Anterior cingulate cortex (tissue), 58 donors: ENCODE measurements at places on chromosomes 1 and 21.

GRCh38 chr1:243970077-243970476 is 81.0 kb upstream of the ZBTB18 start:
- no peak for DNase-seq

GRCh38 chr1:231059566-231060193 is 19.6 kb upstream of the FAM89A start:
- DNase-seq, result no peak

- DNase-seq, result no peak
Measured at GRCh38 chr1:22749919-22750684, 39.5 kb downstream of the EPHB2 start.

DNA sequence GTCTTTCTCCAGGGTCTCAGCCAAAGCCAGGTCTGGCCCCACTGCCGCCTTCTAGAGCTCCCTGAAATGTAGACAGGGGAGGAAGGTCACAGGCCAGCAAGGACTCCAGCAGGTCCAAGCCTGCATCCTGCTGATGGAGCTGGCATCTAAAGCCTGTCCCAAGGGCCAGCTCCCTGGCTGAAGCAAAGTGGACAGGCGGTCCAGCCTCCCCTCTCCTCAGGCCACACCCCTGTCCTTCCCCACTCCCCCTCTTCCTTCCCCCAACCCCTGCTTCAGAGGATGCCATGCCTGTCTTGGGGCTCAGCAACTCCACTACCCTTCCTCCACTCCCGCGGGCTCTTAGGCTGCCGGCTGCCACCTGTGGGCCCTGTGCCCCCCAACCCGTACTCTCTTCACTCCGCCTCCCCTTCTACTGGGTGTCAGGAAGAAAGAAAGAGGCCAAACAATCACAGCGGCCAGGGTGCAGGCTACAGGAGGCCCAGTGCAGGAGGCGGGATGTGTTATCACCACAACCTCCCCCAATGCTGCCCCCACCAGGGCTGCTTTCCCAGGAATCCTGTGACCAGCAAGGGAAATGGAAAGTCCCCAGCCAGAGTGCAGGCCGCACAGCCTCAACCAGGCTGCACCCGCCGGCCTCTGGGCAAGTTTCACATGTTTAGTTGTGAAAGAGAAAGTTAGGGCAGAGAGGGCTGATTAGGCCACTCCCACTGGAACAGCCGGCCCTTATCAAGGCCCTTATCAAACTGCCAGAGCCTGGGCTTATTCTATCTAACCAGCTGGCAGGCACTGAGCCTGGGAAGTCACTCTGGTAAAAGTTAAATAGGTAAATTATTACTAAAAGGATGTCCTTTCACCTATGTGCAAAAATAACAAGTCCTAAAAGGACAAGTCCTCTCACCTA is 34.1 kb downstream of the ACOT7 start:
- DNase-seq, result no peak

DNA sequence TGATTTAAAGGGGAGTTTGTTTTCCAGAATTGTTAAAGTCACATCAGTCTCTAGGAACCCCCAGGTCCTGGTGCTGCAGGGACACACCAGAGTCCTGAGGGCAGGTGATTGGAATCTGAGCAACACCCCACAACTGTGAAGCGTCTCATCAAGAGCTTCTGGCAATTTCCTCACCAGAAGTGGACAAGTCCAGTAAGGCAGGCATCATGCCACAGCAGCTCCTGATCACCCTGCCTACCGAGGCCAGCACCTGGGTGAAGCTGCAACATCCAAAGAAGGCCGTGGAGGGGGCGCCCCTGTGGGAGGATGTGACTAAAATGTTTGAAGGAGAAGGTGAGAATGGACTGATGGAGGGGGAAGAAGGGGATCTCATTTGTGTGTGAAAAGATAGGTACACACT is 2.1 kb downstream of the ZFP69 start:
- no peak for DNase-seq

GRCh38 chr21:35336534-35336933 is 287.4 kb upstream of the RUNX1 start:
- DNase-seq, result no peak

DNA sequence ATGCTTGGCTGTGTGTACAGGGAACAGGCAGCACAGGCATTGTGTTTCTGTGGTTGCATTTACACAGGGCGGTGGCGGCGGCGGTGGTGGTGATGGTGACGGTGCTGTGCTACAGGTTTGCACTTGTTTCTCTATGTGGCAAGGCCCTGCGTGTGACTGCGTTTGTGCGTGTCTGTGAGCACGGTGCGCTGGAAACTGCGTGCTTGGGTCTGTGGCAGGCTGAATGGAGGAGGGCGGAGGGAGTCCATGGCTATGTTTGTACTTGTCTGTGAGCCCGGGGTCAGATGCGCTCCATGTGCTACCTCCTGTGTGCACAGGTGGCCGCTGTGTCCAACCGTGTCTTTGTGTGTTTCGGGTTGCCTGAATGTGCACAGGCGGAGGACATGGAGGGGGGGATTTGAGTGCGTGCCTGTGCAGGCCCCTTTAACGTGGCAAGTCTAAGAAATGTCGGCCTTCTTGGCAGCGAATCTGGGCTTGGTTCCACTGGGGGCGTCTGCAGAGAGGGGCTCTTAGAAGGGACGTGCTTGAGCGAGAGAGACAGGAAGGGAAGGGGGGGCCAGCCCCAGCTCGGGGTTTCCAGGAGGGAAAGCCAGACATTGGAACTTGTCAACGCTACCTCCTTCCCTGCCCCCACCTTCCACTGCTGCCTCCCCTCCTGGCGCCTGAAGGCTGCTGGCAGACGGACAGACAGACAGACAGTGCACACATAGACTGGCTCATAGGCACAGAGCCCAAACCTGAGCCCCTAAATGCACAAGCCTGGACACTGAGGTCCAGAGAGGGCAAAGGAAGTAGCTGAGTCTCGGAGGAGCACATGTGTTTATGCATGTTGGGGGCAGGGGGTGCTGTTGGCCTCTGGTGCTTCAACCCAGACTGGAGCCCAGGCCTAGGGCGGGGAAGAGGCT is 32.7 kb upstream of the WASF2 start:
- DNase-seq, result peak; percentile 64

DNA sequence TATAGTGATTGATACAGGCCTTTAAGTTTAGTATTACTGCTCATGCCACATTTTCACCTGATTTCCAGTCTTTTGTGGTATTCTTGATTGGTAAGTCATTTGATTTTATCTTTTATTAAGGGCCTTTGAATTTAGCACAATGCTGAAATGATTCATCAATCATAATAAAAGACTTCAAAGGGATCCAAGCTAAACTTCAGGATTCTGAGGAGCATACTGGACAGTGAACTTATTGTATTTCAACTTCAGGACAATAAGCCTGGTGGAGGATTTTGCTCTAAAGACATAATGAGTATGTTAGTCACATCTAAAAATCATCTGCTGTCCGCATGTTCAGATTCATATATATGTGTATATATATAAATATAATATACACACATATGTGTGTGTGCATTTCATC is 233.3 kb downstream of the SETD4 start:
- no peak for DNase-seq

- no peak for DNase-seq
Measured at GRCh38 chr1:76940571-76941335, 73.5 kb downstream of the ST6GALNAC5 start.

GRCh38 chr1:155473151-155473821 is 89.3 kb downstream of the ASH1L start:
- DNase-seq, result no peak

DNA sequence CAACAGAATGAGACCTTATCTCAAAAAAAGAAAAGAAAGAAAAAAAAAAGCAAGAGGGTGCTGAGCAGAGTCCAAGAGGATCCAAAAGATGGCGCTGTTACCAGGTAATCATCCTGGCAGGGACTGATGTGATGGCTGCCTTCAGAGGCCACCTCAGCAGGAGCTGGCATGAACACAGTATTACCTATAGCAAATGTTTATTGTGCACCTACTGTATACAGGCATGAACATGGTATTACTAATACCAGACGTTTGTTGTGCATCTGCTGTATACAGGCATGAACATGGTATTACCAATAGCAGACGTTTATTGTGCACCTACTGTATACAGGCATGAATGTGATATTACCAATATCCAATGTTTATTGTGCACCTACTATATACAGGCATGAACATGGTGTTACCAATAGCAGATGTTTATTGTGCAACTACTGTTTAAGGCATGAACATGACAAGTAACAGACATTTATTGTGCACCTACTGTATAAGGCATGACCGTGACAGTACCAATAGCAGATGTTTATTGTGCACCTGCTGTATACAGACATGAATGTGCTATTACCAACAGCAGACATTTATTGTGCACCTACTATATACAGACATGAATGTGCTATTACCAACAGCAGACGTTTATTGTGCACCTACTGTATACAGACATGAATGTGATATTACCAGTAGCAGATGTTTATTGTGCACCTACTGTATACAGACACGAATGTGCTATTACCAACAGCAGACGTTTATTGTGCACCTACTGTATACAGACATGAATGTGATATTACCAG is 115.1 kb upstream of the TMEM51 start:
- DNase-seq, result no peak

GRCh38 chr1:244022311-244022710 is 28.8 kb upstream of the ZBTB18 start:
- DNase-seq, result no peak

GRCh38 chr1:41009466-41009865 is 12.1 kb downstream of the SLFNL1 start:
- no peak for DNase-seq

DNA sequence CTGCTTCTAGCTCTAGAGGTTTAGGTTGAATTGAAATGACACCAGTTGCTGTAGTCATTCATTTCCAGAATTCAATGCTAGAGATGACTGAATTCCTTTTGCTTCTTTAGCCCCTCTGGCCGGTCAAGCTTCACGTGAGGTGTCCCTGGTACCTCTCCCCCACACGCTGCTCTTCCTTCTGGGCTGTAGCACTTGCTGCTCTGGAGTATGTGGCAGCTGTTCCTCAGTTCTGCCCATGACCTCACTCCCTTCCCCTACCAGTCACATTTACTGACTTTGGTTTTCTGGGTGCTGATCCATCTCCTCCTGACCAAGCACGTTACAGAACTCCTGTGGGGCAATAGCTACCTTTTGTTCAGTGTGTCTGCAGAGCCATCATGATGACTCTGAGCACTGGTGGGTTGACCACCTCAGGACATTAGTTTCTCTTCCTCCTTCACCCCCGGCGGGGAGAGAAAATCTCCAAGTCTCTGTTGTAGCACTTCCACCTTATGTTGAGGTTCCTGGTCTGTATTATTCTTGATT is 128.1 kb downstream of the HHAT start:
- DNase-seq, result no peak

GRCh38 chr1:226697151-226697928 is 41.7 kb downstream of the ITPKB start:
- no peak for DNase-seq
